Progenitor cell of endocrine pancreas (in vitro differentiated cells): ENCODE measurements at places on chromosomes 7 and 10. TPM values are rescaled to one million over a fixed set of nuclear protein-coding genes. Genes with fewer than 3 reads are reported as not detected.

Gene SCIN
- 0.10 and 0.47 TPM in 2 replicates for total RNA-seq

Gene INMT
- total RNA-seq: 2.7 and 2.9 TPM in 2 replicates

Gene OAT
- 35.0 and 37.1 TPM in 2 replicates for total RNA-seq

Gene NPC1L1
- 21.0 and 21.2 TPM in 2 replicates for total RNA-seq

Gene GNGT1
- total RNA-seq: not detected in 2 replicates

Gene IDI2
- total RNA-seq: not detected in 2 replicates

Gene LIPN
- total RNA-seq: not detected in 2 replicates

Gene FEZF1
- not detected in 2 replicates for total RNA-seq

Gene HABP2
- total RNA-seq: 112 and 133 TPM in 2 replicates

Gene CNPY1
- not detected in 2 replicates for total RNA-seq

Gene NACAD
- total RNA-seq: 10.1 and 11.7 TPM in 2 replicates

Gene TRIM50
- total RNA-seq: 10.9 and 11.2 TPM in 2 replicates

Gene MYL10
- not detected in 2 replicates for total RNA-seq

Gene C7orf33
- not detected in 2 replicates for total RNA-seq

Gene TUBAL3
- not detected in 2 replicates for total RNA-seq

Gene MCU
- 63.8 and 66.2 TPM in 2 replicates for total RNA-seq

Gene FGF8
- 0.69 and 2.4 TPM in 2 replicates for total RNA-seq

Gene MOGAT3
- total RNA-seq: not detected in 2 replicates

Gene EFCAB10
- 0.53 and 0.73 TPM in 2 replicates for total RNA-seq

Gene BBIP1
- 26.8 and 29.9 TPM in 2 replicates for total RNA-seq

Gene ANKRD1
- 48.1 and 61.8 TPM in 2 replicates for total RNA-seq

Gene ANXA8
- not detected in 2 replicates for total RNA-seq

Gene RELN
- 5.4 and 6.9 TPM in 2 replicates for total RNA-seq

Gene FAM24B
- not detected in 2 replicates for total RNA-seq

Gene CLDN4
- total RNA-seq: 172 and 183 TPM in 2 replicates

Gene RAB19
- 12.2 and 14.0 TPM in 2 replicates for total RNA-seq

Gene CYP2E1
- 0.91 and 1.4 TPM in 2 replicates for total RNA-seq

Gene CFAP46
- 12.5 and 15.4 TPM in 2 replicates for total RNA-seq

Gene EVX1
- not detected in 2 replicates for total RNA-seq

Gene LRRC18
- not detected in 2 replicates for total RNA-seq

Gene CH25H
- total RNA-seq: not detected in 2 replicates

Gene PGAM2
- total RNA-seq: 1.8 and 2.5 TPM in 2 replicates

Gene PNLIP
- total RNA-seq: not detected in 2 replicates

Gene TDRD1
- not detected in 2 replicates for total RNA-seq

Gene ITPRID1
- 3.1 and 3.9 TPM in 2 replicates for total RNA-seq

Gene TUBB8
- total RNA-seq: 0.71 and 0.77 TPM in 2 replicates

Gene RAPGEF5
- 9.7 and 9.9 TPM in 2 replicates for total RNA-seq

Gene SSC4D
- total RNA-seq: 7.4 and 10.7 TPM in 2 replicates

Gene COL28A1
- total RNA-seq: 17.3 and 18.3 TPM in 2 replicates

Gene NXPH1
- not detected in 2 replicates for total RNA-seq

Gene JAZF1
- 6.4 and 9.1 TPM in 2 replicates for total RNA-seq
